ENCODE measurements at places on chromosomes 13 and 19. TPM values are rescaled to one million over a fixed set of nuclear protein-coding genes. Genes with fewer than 3 reads are reported as not detected.

The SERP2 gene
- 0.18 TPM for total RNA-seq

The PTH2 gene
- not detected for total RNA-seq

The OR4F17 gene
- not detected for total RNA-seq

The PPFIA3 gene
- total RNA-seq, result 21.7 TPM

The CYP2A6 gene
- total RNA-seq, result 0.41 TPM

GRCh38 chr13:41960637-41961465 lies at the start of gene VWA8:
VWA8 (minus strand) TSS chr13:41961109; CDS start chr13:41961015, 94 bp downstream.
- no peak for DNase-seq

- DNase-seq, result no peak
Measured at GRCh38 chr13:19061278-19061677, 120.3 kb downstream of the TUBA3C start.

DNA sequence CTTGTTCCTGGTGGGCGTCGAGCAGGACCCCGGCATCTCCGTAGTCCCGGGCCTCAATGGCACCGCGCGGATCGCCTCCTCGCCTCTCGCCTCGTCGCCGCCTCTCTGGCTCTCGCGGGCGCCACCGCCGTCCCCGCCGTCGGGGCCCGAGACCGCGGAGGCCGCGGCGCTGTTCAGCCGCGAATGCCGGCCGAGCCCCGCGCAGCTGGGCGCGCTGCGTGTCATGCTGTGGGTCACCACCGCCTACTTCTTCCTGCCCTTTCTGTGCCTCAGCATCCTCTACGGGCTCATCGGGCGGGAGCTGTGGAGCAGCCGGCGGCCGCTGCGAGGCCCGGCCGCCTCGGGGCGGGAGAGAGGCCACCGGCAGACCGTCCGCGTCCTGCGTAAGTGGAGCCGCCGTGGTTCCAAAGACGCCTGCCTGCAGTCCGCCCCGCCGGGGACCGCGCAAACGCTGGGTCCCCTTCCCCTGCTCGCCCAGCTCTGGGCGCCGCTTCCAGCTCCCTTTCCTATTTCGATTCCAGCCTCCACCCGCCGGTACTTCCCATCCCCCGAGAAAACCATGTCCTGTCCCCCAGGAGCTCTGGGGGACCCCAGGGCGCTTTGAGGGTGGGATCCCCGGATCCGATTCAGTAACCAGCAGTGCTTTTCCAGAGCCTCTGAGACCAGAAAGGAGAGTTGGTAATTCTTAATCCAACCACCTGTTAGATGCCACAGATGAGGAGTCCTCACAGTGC lies 885 bp downstream of the MLNR start:
- DNase-seq, result no peak

DNA sequence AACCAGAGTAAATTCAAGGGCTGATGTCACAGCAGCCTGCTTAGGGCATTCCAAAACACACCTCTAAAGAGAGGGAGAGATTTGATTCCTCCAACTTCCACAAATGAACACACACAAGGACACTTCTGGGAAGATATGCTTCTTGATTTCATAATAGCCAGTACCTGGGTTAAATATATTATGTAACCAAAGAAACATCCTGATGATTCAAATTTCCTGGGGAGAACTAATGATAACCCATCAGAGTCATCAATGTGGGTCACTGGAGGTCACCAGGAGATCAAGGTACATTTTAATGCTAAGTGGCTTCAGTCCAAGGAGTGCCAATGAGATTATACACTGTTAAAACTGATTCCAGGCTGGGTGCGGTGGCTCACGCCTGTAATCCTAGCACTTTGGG lies 54.0 kb upstream of the DOCK9 start:
- no peak for DNase-seq

- no peak for DNase-seq
Measured at GRCh38 chr19:7879836-7880235, 5.6 kb upstream of the PRR36 start.

DNA sequence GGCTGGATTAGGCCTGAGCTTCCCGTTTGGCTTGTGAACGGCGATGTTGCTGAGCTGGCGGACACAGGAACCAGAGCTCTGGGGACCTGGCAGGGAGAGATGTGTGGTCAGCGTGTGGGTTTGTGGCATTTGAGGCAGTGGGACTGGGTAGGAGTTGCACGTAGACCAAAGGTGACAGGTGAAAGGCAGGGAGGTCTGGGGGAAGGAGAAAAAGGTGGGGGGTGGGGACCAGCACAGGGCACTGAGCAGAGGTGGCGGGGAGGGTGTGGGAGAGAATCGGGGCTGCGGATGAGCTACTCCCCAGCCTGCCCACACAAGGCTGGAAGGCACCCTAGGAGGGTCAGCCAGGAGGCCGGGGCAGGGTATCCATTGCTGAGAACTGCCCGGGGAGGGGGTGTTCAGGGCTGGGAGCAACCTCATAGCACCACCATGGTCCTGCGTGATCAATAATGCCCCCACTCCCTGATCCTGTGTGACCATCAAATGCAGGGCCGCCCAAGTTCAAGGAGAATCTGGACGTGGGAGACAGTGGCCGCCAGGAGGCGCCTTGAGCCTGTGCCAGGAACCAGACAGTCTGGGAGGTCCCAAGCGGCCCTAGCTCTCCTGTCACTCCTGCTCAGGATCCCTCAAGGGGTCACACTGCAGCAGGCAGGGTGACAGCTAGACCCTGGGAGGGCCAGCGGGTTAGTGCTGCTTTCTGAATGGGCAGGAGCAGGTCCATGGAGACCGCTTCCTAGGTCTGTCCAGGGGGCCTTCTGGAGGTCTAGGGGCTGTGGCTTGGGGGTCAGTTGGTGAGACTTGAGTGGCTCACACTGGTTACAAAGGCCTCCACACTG lies 12.8 kb upstream of the SELENOW start:
- DNase-seq, result no peak

GRCh38 chr13:50585674-50586413 lies 257.6 kb downstream of the DLEU7 start:
- no peak for DNase-seq

GRCh38 chr13:40758811-40759210 lies 12.2 kb downstream of the MRPS31 start:
- DNase-seq, result no peak

DNA sequence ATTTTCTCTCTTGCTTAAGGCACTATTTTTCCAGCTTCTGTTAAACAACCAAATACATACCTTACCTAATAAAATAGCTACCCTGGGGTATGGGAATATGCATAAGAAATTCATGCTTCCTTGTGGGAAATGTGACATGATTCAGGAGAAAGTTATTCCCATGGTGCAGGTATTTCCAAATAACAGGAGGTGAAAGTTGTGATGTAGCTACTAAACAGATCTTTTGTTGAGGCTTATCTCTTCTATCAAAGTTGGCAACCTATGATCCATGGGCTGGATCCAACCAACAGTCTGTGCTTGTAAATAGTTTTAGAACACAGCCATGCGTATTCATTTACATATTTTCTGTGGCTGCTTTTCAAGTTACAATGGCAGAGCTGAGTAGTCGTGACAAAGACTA lies 177.8 kb upstream of the NBEA start:
- no peak for DNase-seq

- DNase-seq, result no peak
Measured at GRCh38 chr19:48999481-49000325, 6.0 kb downstream of the RUVBL2 start.

DNA sequence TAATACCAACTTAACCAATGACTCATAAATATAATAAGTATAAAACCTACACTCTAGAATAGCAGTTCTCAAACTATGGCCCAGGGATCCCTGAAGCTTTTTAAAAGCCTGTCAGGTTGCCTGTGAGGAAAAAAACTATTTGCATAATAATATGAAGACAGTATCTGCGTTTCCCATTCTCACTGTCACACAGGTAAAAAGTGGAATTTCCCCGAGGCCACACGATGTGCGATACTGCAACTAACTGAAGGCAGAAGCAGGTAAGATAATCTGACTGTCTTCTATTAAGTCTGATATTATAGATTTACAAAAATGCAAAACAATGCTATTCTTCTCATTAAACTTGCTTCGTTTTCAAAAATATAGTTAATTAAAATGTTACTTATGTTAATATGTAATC lies 52.5 kb upstream of the EEF1AKMT1 start:
- no peak for DNase-seq

Measured in Panc1 (cell line).